CD4-positive, alpha-beta T cell treated with Interleukin-1 beta for 1 hour (primary cell): ENCODE measurements at places on chromosomes 6 and 20.

DNA sequence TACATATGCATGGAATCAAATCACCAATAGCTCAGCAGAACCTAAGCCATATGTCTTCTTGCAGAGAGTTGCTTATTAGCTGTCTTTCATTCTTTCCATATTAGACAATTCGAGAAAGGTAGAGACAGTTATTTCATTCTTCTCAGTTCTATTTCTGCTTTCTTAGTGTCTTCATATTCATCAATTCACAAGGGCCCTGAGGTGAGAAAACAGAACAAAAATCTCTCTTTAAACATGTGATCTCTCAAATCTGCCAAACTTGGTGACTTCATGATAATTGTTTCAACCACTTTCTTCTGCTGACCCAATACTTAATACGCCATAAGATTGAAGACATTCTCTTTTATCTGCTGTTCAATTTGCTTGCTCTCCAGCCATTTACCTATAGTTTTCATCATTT is 229.7 kb upstream of the MARCKS start:
- DNase-seq: no peak

DNA sequence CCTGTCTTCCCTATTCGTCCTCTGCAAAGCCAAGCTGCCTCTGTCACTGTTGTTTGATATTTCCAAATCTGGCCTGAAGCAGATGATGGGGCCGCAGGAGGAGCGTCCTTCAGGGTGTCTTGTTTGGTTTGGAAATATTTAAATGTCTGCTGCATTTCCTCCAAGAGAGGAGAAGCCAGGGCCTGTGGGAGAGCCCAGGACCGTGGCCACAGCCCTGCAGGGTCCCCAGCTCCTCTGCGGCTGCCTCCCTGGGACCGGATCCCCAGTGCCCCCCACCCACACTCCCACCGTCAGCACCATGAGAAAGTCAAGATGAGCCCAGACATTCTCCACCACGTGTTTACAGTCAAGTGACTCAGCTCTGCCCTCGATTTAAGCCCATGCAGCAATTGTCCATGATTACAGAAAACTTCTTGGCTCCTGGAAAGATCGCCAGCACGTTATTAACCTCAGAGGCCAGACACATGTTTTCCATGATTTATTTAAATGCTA is 18.2 kb downstream of the FOXF2 start:
- DNase-seq: no peak

GRCh38 chr20:3811467-3812258 is 8.7 kb upstream of the AP5S1 start:
- peak; percentile 90 for DNase-seq

- no peak for DNase-seq
Observed at GRCh38 chr6:108686896-108687295, 126.2 kb downstream of the FOXO3 start.

GRCh38 chr6:124927806-124928205 is 34.4 kb upstream of the RNF217 start:
- no peak for DNase-seq

DNA sequence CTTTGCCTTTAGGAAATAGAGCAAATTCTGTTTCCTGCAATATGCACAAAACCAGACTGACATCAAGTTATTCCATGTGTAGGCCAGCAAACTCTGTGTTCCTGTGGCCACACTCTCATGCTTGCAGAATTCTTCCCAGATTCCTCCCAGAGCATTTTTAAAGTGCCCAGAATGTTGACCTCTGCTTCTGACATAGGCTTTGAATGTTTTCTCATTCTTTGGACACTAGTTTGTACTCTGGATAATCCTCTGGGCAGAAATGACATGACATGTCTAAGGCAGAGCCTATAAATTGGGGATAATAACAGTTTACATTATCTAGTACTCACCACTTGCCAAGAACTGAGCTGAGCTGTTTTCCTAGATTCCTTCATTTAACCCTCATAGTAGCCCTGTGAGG is 9.2 kb upstream of the EFHC1 start:
- no peak for DNase-seq

- DNase-seq: no peak
Observed at GRCh38 chr20:44725837-44726236, 10.7 kb downstream of the CCN5 start.

GRCh38 chr6:37679539-37680476 is 17.9 kb downstream of the MDGA1 start:
- DNase-seq: peak; percentile 13

- no peak for DNase-seq
Observed at GRCh38 chr6:72048080-72048479, 161.7 kb downstream of the RIMS1 start.

DNA sequence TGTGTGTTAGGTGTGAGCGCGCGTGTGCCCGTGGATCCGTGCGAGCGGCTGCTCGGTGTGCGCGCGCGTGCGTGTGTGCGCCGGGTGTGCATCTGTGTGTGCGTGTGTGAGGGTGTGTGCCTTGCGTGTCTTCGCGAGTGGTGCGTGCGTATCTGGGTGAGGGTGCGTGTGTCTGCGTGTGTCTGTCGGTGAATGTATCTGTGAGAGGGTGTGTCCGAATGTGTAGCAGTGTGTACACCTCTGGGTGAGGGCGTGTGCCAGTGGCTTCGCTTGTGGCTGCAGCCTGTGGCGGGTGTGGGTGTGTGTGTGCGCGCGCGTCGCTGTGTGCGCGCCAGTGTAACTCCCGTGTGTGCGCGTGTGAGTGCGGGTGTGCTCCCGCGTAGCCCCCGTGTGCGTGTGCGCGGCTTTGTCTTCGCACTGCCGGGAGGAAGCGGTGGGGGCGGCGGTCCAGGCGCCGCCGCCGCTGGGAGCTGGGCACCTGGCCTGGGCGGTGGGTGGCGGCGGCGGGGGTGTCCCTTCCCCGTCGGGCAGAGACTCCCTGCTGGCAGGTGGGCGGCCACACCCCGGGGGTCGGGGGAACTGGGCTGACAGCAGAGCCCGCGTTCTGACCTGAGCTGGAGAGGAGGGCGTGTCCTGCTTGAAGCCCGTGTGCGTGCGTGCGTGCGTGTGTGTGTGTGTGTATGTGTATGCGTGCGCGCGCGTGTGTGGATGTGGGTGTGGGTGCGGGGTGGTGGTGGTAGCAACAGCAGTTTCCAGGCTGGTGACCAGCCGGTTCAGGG is 61.3 kb upstream of the EPB41L1 start:
- DNase-seq: peak; percentile 46

DNA sequence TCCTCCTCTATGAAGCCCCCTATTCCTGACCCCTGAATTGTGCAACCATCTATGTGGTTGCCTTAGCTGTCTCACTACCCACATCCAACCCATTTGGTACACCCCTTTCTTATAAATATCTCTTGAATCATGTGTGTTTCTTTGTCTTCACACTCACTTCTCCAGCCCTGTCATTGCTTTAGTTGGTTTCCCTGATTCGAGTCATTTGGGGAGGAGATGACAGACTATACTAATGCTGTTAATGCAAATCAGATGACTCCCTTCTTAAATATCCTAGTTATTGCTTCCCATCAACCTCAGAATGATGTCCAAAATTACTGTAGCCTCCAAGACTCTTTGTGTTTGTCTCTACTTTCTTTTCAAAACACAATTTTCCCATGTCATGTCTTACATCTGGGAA is 23.0 kb downstream of the SLC35D3 start:
- no peak for DNase-seq

GRCh38 chr20:58747211-58747610 is 54.6 kb downstream of the NPEPL1 start:
- DNase-seq: no peak

- DNase-seq: peak; percentile 66
Observed at GRCh38 chr20:63969838-63970713, at the start of gene ZNF512B. Gene ZNF512B (minus strand): TSS chr20:63969930. CDS start chr20:63967950, 1,980 bp downstream.

DNA sequence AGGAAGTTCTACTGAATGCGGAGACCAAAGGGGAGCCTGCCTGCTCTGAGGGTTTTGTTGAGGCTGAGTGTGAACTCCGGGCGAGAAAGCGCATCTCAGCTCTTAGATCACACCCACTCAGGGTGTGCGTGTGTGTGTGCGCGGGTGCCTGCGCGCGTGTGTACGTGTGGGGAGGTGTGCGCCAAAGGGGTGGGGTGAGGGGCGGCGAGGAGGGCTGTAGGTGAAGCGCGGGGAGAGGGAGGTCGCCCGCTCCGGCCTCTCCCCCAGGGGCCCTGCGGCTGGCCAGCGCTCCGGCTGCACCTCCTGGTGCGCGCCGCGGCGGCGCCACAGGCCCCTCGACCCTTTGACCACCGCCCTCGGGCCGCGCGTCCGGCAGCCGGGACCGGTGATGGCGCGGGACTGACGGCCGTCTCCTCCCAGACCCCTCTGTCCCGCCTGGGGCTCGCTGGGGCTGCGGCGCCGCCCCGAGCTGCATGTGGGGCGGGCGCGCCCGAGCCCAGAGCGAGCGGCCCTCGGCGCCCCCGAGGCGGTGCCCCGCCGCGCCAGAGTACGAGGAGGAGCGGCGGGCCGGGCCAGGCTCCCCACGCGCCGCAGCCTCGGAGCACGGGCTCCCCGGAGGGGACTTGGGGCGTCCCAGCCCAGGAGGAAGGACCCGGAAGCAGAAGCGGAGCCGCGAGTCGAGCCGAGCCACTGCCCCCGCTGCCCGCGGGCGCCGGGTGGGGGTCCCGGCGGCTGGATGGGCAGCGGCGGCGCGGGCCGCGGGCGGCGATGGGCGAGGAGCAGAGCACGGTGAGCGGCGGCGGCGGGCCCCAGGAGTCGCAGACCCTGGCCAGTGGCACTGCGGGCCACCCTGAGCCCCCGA is at the start of gene RNF217:
RNF217 (plus strand) TSS at position 661 of the 862 bp plus-strand sequence; CDS start at position 769, 108 bp downstream.
- no peak for DNase-seq

DNA sequence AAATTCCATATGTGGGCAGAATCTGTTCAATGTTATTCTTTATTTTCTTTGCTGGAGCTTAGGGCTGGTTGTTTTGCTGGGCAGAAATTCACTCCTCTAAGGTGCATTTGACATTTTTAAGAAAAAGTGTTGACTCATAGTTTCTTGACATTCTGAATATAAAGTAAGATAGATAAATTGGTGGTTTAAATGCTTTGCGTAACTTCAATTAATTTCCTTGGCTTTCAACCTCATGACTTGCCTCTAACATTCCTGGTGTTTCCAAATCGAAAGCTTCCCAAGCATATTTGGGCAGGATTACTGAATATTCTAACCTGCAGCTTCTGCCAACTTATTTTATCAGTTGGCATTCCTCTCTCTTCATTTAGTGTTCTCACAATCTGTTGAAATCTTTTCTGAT is 718.7 kb upstream of the ADGRB3 start:
- DNase-seq: no peak

DNA sequence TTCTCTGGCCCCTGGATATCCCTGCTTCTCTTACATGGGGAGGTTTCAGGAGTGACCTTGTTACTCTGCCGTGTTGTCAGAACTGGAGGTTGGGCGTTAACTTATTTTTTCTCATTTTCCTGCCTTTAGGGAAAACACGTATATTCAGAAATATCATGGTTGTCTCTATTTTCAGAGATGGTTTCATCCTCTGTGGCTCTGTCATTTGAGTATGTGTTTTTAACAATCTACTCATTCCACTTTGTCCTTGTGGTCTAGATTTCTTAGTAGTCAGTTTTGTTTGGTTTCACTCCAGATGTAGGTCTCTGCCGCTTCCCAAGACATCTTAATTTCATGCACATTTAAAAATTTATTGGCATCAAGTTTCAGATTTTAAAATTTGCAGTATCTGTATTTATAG is 45.9 kb downstream of the KCNS1 start:
- DNase-seq: no peak

DNA sequence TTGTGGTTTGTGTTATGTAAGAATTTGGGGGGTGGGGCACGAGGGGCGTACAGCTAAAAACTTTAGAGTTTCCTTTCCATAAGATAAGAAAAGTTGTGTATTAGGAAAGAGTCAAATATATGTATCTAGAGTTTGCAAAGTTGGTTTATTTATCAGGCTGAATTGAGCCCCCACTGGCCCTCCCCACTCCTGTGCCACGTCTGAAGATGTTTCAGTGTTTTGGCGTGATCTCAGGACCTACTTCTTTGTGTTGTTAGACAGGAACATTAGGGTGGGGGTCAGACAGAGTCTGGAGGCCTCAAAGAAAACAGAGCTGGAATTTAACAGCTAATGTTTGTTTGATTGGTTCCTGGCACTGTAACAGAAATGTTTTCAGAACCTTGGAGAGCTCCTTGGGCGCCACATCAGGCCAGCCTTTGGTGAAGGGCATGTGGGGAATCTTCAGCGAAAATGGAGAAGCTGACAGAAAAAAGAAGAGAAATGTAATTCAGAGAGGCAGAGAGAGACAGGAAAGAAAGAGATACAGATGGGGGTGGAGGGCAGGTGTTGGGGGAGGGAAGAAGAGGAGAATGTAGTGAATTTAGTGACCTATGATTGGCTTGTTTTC is 674 bp downstream of the NRSN1 start:
- no peak for DNase-seq

- DNase-seq: no peak
Observed at GRCh38 chr6:150464966-150465365, 96.2 kb downstream of the IYD start.

- DNase-seq: no peak
Observed at GRCh38 chr20:13425381-13426135, 204.5 kb downstream of the ISM1 start.

GRCh38 chr6:1063671-1064355 is 248.1 kb upstream of the FOXQ1 start:
- no peak for DNase-seq

- no peak for DNase-seq
Observed at GRCh38 chr6:29403801-29404200, 8.4 kb downstream of the OR12D2 start.

DNA sequence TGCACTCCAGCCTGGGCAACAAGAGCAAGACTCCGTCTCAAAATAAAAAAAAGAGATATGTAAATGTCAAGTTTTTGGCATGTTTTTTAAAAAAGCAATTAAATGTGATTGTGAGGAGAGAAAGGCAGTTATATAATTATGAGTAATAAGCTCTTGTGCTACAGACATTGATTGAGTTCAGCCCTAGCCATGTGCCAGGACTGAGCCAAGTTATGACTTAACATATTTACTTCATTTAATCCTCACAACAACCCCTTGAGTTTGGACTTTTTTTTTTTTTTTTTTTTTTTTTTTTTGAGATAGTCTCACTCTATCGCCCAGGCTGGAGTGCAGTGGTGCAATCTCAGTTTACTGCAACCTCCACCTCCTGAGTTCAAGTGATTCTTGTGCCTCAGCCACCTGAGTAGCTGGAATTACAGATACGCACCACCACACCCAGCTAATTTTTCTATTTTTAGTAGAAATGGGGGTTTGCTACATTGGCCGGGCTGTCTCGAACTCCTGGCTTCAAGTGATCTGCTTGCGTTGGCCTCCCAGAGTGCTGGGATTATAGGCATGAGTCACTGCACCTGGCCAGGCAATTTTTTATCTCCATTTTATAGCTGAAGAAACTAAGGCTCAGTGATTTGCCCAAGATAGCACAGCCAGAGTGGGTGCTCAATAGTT is 15.0 kb upstream of the CSE1L start:
- no peak for DNase-seq

DNA sequence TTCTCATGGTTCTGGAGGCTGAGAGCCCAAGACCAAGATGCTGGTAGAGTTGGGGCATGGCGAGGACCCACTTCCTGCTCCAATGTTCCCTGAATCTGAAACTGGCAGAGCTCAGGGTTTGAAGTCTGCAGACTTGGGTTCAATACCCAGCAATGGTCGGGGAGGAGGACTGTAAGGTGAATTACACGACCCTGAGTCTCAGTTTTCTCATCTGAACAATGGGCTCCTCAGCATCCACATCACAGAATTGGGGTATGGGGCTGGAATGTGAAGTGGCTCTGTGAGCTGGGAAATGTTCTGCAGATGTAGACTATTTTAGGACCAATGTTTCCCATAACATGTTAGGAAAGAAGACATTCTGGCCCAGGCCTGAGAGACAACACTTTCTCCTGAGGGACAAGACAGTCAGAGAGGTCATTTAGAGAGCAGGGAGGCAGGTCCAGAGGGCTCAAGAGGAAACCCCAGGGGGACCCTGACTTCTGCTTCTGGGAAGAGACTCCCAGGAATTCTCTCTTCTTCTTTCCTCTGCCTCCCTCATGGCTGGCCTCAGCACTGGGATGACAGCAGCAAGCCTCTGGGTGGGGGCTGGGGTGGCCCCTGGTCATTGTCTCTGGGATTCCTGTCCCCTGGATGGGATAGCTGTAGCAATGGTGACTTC is 141.3 kb upstream of the PMEPA1 start:
- DNase-seq: no peak
